ENCODE measurements at places on chromosomes 1 and 21.

DNA sequence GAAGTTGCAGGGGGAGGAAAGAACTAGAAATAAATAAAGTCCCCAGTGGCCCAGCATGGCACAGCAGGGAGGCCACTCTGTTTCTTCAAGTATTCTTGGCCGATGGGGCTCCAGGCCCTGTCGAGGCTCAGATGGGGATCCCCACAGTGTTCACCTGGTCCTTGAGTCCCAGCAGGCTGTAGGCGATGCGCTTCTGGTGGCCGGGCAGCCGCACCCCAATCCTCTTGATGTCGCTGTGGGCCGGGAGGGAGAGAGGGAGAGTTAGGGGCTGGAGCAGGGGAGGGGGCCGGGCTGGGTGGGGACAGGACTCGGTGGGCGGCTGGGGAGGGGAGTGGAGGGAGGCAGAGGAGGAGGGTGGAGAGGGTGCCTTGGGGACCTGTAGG is 30.8 kb downstream of the EPHA2 start:
- no peak for DNase-seq

GRCh38 chr1:53166912-53167311 is 24.5 kb upstream of the SLC1A7 start:
- DNase-seq: no peak

DNA sequence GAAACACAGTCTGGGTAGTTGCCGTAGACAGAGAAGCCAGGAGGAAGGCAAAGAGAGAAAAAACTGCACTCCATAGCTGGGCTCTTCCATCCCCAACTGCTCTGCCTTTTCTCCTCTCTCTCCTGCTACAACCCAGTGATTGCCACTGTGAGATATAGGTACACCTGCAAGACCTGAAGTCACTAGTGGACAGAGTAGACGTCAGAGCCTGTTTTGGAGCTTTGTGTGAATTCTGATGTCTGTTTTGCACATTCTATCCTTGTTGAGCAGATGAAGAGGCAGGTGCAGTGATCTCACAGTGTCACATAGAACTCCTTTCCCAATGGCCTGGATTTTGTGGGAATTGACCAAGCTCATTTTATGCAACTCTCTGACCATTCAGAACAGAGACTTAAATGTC is 2.2 kb downstream of the HAO2 start:
- DNase-seq: no peak

DNA sequence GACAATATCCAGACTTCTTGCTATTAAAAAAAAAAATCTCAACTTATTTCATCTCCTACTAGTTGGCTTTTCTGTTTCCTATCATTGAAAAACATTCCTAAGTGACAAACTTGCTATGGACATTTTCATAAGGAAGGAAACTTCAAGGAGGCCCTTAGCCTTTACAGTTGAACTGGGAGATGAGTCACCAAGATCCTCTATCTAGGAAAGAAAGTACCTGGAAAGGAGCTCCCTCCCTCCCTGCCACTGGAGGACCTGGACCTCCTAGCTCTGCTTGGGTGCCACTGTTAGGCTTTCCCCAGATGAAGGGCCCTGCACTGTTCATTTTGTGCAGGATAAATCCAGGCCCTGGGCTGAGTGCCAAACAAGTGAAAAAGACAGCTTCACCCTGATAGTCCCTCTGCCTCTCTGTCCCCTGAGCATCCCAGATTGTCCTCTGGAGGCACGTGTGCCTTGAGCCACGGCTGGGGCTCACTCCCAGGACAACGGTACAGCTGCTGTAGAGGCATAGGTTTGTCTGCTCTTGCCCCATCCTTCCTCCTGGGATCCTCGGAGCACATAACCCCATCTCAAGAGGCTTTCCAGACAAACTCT is 40.2 kb upstream of the SOX13 start:
- DNase-seq: no peak

GRCh38 chr1:2255420-2256369 is 27.6 kb downstream of the SKI start:
- peak; percentile 89 for DNase-seq

GRCh38 chr1:2240270-2241156 is 12.4 kb downstream of the SKI start:
- peak; percentile 35 for DNase-seq
